ENCODE measurements at places on chromosomes 13 and 19.

GRCh38 chr13:46079770-46080169 is 25.1 kb downstream of the CPB2 start:
- DNase-seq, result no peak

DNA sequence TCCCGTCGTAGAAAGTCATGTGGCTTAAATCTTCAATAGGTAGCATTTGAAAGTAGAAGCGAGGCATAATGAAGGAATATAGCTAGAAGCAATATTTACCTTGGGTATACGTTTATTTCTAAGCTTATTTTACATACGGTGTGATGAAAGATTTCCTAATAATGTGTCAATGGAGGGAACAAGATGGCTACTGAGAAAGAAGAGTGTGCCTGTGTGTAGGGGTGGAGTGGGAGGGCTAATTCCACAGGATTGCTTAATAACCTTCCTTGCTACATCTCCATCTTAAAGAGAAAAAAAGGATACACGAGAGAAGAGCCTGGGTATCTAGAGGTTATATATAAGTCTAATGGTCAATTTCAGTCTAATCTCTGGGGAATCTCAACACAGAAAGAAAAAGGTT is 2.0 kb downstream of the SPART start:
- DNase-seq, result peak; percentile 65

GRCh38 chr13:30569901-30570576 is 47.7 kb upstream of the USPL1 start:
- peak; percentile 95 for DNase-seq

- DNase-seq, result no peak
These were observed 1.5 kb upstream of the SPART start for GRCh38 chr13:36347531-36348210.

- DNase-seq, result peak; percentile 83
These were observed 249.6 kb downstream of the GPC6 start for GRCh38 chr13:93476175-93476574.

- DNase-seq, result no peak
These were observed 906.3 kb downstream of the PCDH9 start for GRCh38 chr13:66323745-66324347.

GRCh38 chr13:44174769-44175425 is 198.7 kb upstream of the SERP2 start:
- peak; percentile 23 for DNase-seq

DNA sequence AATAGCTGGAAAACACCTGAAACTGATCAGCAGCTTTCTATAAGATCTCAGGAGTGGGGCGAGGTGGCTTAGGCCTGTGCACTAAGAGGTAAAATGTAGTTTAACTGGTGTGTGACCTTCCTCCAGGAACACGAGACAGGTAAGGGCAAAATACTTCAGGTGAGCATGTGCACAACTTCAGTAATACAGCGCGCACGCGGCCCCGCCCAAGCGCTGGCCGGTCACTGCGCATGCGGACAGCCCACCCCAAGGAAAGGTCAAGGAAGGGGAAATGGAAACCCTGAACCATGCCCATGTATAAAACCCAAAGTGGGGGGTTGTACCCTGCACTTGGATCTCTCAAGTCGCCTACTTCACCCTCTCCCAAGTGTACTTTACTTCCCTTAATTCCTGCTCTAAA is 49.4 kb upstream of the ARHGEF7 start:
- DNase-seq, result no peak

- peak; percentile 33 for DNase-seq
These were observed 20.7 kb downstream of the CLDN10 start for GRCh38 chr13:95573221-95573620.

- no peak for DNase-seq
These were observed 354.9 kb upstream of the SPRY2 start for GRCh38 chr13:80695841-80696240.

GRCh38 chr13:25771202-25771601 is 280.6 kb downstream of the SHISA2 start:
- DNase-seq, result no peak

DNA sequence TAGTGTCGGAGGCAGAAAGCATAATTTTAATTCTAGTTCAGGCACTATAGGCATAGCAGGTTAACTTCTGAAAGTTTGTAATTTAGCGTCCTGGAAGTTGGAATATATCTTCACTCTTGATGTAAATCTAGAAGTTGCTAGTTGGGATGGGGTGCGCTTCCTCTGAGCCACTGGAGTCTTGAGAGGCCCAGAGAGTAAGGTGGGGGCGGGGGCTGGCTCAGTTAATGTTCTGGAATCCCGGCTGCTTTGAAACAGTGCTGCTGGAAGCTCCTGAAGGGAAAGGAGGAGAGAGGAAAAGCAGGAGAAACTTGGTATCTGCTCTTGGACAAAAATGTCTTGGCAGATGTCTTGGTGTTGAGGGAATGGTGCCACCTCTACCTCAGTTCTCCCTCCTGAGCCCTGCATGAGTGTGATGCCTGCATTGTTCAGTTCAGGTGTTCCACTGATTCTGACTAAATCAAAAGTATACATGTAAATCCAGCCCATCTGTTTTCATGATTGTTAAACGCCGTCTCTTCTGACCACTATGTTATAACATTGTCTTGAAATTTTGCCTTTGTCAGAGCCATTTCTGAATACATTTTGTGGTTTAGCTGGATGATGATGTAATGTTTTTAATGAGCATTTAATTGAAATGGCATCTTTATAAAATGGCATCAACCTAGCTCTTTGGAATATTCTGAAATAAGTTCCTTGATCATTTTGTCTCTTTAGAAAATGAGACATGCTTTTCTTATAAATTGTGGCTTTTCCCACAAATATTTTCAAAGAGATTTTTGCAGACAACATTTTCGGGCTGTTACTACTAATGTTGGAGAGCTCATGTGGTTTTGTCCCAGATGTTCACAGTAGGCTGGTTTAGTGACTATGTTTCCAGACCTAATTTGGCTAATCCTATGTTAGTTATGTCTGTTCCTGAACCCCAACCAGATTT is 202.7 kb downstream of the SHISA2 start:
- DNase-seq, result peak; percentile 43

GRCh38 chr19:49676136-49676783 is 811 bp upstream of the PRMT1 start:
- peak; percentile 88 for DNase-seq

DNA sequence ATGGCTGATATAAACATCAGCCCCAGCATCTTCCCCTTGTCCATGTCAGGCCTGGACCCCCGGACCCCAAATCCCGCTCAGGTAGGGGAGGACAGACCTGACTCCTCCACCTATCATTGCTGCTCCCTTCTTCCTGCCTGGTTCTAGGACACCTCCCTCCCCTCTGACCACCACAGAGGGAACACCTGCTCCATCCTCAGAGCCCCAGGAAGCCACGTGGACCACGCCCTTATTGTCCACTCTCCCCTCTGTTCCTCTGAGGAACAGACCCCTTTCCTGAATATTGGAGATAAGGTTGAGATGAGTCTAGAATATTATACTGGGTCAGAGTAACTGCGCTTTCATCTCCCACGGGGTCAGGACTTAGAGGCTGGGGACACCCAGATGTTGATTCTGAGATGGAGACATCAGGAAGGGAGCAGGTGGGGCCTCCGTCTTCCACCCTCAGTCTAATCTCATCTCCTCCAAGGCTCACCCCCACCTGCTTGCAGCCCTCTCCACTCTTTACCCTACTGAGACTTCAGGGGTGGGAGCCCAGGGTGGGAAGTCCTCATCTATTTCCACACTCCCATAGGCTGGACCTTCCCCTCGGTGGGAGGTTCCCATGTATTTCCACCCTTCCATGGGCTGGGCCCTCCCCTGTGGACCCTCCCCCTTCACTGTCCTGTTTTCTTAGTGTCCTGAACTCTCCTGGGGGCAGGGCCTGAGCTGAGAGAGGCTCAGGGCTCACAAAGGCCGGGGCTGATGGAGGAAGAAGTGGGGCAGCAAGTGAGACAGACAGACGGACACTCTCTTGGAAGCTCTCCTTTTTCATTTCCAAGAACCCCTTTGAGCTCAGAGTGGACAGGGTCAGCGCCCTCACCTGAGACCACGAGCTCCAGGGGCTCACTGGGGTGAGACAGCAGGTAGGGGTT is 2.7 kb downstream of the LILRA4 start:
- no peak for DNase-seq

DNA sequence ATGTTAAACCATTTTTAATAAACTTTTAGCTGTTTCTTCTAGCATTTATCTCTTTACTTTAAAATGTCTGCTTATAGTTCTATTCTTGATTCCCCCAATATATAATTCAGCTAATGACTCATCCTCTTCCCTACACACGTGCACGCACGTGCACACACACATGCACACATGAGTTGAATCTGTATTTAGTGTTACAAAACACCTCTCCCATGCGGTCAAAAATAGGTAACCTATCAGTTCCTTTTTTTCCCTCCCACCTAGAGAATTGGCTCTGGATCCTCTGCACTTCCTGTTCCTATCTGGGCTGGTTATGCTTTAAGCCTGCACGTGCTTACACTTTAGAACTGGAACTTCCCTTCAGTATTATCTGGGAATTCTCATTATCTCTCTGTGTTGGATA is 144.1 kb downstream of the PAN3 start:
- no peak for DNase-seq

DNA sequence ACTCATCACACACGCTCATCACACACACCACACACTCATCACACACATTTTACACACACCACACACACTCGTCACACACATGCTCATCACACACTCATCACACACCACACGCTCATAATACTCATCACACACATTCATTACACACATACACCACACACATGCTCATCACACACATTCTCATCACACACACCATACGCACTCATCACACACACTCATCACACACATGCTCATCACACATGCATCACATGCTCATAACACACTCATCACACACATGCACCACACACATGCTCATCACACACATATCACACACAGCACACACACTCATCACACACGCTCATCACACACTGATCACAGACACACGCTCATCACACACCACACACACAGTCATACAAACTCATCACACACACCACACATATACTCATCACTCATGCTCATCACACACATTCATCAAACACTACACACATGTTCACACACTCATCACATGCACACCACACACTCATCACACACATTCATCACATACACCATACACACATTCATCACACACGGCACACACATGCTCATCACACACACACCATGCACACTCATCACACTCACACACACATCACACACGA is 247.1 kb upstream of the SGCG start:
- no peak for DNase-seq

DNA sequence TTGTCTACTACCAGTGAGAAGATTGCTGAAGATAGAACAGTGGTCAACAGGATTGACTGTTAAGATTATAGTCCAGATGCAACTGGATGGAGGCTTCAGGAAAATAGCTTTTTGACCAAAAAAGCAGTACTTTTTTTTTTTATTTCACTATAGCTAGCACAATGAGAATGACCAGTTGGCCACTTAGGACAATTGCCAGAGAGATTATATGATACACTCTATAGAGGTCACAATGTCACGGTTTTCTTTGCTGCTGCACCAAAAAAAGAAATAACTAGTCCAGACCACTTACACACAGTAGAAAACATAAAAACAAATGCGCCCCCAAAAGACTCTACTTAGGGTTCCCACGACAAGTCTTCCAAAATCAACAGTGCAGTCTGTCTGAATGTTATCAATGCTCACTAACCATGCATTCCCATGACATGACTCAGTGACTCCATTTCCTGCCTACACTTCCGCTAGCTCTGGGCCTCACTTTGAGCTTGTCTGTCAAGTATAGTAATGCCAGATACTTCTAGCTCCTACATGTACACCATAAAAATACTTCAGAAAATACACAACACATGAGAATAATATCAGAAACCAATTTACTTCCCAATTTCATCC is 209.1 kb upstream of the STARD13 start:
- DNase-seq, result peak; percentile 95

DNA sequence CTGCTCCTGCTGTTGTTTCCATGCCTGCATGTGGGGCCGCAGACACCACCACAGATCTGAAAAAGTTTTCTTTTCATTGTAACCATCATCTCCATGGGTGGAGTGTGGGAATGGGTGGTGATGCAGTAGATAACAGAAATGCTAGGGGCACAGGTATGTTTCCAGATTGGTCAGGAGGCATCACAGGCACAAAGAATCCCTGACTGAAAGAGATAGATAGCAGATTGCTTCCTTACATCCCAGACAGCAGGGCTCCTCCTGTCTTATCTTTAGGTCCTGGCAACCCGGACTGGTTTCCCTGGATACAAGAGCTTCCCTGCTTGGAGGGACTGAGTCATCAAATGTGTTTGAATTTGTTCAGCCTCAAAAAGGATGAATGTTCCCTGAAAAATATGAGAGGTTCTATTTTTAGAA is 1937.6 kb downstream of the PCDH9 start:
- peak; percentile 6 for DNase-seq

- DNase-seq, result no peak
These were observed 6.5 kb downstream of the ARHGEF18 start for GRCh38 chr19:7355151-7355820.
